Purkinje cell (primary cell): ENCODE measurements at places on chromosomes 5 and 9. TPM values are rescaled to one million over a fixed set of nuclear protein-coding genes. Genes with fewer than 3 reads are reported as not detected.

The PCA3 gene
- 0.66 and 3.6 TPM in 2 replicates for polyA plus RNA-seq

The SNCAIP gene
- polyA plus RNA-seq = 1.0 and 4.6 TPM in 2 replicates

The LRRC14B gene
- polyA plus RNA-seq = not detected in 2 replicates

The PCDHGB4 gene
- polyA plus RNA-seq = 1.8 and 2.1 TPM in 2 replicates

The SLC34A3 gene
- polyA plus RNA-seq = not detected in 2 replicates

The GPRIN1 gene
- polyA plus RNA-seq = 0.95 and 2.2 TPM in 2 replicates
